ENCODE measurements at places on chromosomes 2 and 18.
A peak's percentile ranks its signal among the peaks of the same experiment; 100 is the strongest.

- DNase-seq, result peak; percentile 96
Measured at GRCh38 chr2:20062615-20063545, 11.5 kb upstream of the LAPTM4A start.

DNA sequence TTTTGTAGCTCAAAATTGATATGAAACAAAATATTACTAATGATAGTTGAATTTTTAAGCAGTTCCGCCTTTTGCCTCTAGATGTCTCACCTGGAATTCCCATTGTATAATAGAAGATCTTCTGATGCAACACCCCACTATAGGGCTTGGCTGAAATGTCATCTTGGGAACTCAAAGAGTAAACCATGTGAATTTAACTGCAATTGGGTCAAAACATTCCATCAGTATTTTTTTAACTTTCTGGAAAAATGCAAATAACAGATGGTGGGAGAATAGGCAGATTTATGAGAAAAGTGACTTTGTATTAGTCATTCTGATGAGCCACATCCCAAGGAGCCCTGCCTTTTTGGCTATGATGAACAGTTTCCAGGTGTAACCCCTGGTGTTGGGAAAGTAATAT lies 489.9 kb downstream of the NYAP2 start:
- peak; percentile 94 for DNase-seq

- DNase-seq, result no peak
Measured at GRCh38 chr2:222433332-222434173, 9.2 kb downstream of the SGPP2 start.

DNA sequence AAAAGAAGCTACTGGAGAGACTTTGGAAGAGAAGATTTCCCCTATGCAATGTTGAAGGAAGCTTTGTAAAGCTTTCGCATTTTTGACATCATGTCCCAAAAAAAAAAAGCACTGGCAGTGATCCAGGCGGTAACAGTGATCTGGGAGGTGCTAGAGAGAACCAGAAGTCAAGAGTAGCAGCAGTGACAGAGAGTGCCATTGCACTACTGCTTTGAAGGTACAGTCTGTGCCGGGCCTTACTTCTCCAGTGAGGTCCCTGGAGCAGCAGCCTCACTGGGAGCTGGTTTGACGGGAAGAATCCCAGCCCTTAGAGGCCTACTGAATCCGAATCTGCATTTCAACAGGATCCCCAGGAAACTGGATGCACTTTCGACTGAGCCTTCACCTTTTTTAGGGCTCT lies 50.9 kb upstream of the ATL2 start:
- no peak for DNase-seq

GRCh38 chr2:9737053-9737875 lies 106.0 kb upstream of the TAF1B start:
- peak; percentile 30 for DNase-seq

GRCh38 chr2:160701822-160702221 lies 208.2 kb upstream of the RBMS1 start:
- no peak for DNase-seq

GRCh38 chr18:8611916-8612576 lies 2.8 kb downstream of the RAB12 start:
- DNase-seq, result no peak

- DNase-seq, result peak; percentile 12
Measured at GRCh38 chr2:52960881-52961280, 806.7 kb upstream of the CHAC2 start.

- no peak for DNase-seq
Measured at GRCh38 chr2:178804791-178805190, 2.4 kb downstream of the TTN start.

- peak; percentile 72 for DNase-seq
Measured at GRCh38 chr2:230774348-230774951, 61.8 kb downstream of the CAB39 start.

- DNase-seq, result no peak
Measured at GRCh38 chr2:206940546-206940945, 1.2 kb downstream of the CPO start.

DNA sequence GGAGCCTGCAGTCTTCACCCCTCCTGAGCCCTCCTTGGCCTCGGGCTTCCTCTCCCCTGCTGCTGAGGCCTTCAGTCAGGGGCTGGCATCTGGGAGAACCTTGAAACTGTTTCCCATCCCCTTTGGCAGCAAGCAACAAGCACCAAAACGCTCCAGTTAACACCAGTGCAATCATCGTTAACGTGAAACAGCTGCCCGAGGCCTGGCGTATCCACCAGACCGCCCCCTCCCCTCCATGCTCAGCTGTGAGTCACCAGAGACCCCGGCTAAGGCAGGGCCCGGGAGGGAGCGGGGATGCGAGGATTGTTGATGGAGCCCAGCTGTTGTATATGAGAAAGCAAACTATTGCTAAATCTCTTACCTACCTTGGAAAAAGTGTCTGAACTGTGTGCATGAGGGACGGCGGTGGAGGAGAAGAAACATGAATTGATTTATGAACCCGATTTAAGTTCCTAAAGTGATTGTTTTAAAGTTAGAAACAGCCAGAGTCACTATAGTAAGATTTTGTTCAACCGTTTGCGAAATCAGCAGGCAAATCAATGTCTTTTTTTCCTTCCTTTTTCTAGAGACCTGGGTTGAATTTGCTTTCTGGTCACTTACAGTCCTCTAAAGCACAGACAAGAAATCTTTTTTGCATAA lies 5.2 kb downstream of the ZFP36L2 start:
- peak; percentile 98 for DNase-seq

DNA sequence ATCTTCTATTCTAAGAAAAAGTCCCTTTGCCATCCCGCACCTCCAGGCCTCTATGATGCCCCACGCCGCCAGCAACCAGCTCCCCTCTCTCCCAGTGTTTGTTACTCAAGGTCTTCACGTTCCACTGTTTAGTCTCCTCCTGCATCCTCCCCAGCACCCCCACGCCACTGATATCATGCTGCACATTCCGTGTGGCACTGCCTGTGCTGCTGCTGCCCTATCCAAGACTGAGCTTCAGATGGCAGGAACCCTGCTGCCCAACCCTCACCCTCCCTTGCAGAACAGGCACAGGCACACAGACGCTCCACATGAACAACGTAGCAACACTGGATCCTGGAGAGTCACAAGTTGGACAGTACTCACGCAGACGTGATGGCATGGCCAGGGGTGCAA lies 35.3 kb downstream of the MYO5B start:
- DNase-seq, result no peak

- peak; percentile 79 for DNase-seq
Measured at GRCh38 chr2:215885536-215885935, 127.8 kb downstream of the MREG start.

GRCh38 chr2:152134488-152135280 lies 35.8 kb upstream of the CACNB4 start:
- peak; percentile 13 for DNase-seq

DNA sequence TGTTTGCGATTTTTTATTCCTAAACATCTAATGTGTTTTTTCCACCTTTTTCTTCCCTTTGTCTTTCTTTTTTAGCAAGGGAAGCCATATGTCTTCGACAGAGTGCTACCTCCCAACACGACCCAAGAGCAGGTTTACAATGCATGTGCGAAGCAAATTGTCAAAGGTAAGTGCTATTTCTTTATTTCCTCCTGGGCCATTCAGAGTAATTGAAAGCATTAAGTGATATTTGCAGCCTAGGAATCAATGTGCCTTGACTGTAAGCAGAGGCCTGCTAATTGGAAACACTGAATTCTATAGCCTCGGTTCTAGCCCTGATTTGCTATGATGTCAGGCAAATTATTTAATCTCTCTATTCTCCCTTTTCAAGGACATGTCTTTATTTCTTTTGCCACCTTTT lies 47.0 kb downstream of the KIF5C start:
- DNase-seq, result no peak

DNA sequence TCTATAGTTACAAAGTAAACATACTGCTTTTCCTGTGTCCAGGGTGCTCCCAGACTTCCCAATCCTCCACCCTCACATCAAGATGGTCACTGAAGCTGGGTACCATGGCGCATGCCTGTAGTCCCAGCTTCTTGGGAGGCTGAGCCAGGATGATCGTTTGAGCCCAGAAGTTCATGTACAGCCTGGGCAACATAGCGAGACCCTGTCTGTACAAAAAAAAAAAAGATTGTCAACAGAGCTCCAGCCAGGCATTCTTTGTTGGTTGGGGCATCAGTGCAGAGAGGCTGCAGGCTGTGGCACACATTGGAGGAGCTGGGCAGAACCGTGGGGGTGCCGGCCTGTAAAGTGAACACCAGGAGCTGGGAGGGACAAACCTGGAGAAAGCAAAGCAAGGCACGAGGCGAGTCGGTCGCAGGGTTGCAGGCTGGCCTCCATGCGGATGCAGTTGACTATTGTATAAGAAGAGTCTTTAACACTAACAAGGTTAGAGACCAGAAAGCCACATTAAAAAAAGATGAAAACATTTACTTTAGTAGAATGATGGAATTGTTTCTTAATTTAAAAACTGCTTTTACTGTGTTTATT lies 51.8 kb downstream of the ACOXL start:
- no peak for DNase-seq

DNA sequence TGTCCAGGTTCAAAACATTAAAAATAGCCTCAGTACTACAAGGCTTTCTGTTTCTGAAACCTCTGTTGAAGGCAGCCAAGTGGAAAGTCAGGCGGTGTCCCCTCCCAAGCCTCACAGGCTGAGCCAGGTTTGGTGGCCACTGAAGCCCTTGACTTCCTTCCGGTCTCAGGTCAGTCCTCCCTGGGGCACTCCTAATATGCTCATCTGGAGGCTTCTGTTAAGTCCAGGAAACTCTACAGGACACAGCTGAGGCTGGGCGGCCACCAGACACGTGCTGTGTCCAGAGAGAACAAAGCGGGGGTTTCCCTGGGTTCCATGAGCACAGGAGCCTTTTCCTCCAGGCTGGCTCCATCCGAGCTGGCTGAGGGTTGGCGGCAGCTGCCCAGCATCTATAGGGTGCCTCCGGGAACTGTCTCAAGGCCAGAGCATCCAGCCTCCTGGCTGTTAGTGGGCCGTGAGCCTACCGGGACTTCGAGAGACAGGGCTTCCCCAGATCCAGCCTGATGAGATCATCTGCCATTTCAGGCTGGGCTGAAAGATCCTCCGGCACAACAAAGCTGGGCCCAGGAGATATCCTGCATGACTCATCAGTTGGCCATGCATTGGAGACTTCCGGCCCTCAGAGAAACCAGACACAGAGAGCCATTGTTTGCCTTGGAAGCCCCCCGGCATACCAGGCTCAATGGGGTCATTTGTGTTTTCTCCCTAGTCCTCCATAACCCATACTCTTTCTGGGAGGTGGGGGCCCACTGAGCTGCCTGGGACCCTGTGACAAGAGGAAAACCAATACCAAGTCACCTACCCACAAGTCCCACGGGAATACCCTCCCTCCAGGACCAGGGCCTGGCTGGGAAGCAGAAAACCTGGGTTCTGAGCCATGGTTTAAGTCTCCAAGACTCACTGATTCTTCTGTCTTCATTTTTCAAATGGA lies 71.7 kb downstream of the HS1BP3 start:
- peak; percentile 98 for DNase-seq

GRCh38 chr2:40412456-40412855 lies 39.4 kb downstream of the SLC8A1 start:
- DNase-seq, result peak; percentile 66
